ENCODE measurements at places on chromosomes 16 and 17.

DNA sequence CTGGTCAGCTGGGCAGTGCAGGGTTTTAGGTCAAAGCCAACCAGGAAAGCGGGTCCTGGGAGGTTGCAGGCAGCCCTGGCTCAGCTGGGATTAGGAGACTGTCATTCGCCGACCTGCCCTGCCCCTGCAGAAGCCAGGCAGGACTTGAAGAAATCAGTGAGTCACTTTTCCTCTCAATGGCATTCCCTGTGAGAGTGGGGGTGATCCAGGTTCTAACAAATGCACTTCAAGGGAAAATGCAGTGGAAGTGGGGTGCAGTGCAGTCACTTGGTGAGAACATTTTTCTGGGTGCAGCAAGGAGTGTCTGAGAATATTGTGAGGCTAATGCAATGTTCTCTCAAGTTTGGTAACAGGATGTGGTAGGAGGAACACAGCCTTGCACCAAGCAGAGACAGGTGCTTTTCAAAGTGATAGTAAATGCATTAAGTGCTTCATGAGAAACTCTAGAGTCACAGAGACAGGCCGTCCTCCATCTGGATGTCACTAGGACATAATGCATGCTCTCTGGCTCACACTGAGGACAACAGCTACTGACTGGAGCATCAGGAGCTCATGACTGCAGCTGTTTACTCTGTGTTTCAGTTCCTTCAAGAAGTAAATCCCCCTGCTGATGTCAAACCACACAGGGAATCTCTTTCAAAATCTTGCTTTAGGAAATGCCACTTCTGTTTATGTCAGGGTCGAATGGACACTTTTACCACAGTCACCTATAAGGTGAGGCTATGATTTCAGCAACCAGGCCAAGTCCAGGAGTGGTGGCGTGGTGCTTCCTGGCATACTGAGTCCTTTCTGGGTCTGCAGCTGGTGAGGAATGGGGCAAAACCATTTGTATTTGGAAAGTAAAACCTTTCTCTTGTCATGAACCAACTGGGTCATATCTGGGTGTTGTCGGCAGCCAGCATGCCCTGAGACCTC is 16.7 kb downstream of the CDK5R1 start:
- DNase-seq = no peak

DNA sequence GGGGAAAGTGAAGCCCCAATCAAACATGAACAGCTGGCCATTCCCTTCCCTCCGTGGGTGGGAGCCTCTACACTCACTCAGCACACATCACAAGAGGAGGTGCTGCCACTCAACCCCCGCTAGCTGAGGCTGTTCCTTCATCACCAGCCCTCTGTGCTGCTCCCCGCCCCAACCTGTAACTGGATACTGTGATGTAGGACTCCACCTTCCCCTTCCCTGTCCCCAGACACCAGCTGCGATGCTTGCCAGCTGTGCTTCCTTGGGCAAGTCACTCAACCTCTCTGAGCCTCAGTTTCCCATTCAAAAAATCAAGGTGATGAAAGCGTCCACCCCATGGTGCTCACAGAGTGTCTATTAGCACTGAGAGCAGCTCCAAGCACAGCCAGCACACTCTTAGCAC is 273.2 kb downstream of the MRTFB start:
- no peak for DNase-seq

DNA sequence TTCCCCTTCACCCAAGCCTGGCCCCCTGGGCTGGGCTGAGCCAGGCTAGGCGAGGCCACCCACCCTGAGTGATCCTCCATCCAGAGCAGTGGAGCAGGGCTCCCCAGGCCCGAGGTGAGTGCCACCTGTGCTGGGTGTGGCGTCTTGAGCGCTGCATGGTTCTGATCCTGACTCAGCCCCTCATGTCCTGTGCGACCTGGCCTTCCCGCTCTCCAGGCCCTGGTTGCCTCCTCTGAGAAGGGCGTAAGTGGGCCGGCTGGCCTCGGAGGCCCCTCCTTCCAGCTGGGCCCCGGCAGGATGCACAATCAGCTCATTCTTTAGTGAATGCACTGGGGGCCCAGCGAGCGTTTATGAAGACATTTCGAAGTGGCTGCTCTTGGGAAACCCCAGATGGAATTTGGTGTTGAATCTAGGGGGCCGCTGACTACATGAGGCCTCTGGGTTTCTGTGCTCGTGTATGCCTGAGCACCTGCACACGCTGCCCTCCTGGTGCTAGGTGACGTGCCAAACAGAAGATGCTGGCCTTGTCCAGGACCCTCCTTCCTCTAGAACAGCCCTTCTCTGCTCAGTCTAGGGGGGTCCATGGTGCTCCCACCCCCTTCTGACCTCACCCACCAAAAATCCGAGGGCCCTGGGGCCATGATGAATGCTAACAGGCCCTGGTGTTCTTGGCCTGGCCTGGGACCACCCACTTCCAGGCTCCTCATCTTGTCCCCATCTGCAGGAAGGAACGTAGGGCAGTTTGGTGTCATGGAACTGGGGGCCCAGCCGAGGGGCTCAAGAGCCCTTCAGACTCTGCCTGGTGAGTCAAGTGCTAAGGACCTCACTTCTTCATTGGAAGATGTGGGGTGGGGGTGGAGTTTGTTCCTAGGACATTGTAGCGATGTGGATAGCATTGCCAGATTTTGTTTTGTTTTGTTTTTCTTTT is 3.6 kb upstream of the TMEM92 start:
- no peak for DNase-seq

DNA sequence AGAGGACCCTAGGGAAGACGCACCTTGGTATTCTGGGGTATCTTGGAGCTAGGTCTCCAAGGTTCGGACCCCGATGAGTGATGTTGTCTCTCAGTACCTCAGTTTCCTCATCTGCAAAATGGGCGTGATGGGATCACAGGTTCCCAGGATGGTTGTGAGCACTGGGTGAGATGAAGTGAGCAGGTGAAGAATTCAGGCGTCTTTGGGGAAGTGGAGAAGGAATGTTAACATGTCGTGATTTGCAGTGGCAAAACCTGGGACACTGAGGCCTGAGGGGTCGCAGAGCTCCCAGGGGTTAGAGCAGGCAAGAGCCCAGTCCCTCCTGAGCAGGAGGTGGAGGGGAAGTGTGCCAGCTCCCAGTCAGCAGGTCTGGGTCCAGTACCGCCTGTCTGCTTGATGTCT is 215.1 kb upstream of the GSE1 start:
- DNase-seq = no peak

GRCh38 chr17:18278867-18279266 is 18.4 kb downstream of the MIEF2 start:
- DNase-seq = no peak

GRCh38 chr16:84357191-84357651 is 11.1 kb upstream of the ATP2C2 start:
- no peak for DNase-seq

- DNase-seq = no peak
Observed at GRCh38 chr16:25089351-25089750, 22.2 kb upstream of the LCMT1 start.

DNA sequence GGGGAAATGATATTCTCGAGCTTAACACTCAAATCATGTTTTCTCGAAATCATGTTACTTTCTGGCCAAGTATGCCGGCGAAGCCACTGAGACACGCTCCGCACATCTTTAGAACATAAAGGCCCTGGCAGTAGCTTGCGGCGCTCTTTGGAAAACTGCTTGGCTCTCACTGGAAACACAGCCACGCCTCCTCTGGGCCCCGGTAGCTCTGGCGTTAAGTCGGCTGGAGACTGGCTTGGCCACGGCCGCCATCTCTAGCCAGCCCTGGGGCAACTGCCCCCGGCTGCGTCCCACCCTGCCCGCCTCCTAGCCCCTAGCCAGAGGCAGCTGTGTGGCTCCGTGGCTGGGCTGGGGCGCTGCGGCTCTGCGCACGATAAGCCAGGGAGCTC is 9.2 kb upstream of the BAIAP2 start:
- no peak for DNase-seq

DNA sequence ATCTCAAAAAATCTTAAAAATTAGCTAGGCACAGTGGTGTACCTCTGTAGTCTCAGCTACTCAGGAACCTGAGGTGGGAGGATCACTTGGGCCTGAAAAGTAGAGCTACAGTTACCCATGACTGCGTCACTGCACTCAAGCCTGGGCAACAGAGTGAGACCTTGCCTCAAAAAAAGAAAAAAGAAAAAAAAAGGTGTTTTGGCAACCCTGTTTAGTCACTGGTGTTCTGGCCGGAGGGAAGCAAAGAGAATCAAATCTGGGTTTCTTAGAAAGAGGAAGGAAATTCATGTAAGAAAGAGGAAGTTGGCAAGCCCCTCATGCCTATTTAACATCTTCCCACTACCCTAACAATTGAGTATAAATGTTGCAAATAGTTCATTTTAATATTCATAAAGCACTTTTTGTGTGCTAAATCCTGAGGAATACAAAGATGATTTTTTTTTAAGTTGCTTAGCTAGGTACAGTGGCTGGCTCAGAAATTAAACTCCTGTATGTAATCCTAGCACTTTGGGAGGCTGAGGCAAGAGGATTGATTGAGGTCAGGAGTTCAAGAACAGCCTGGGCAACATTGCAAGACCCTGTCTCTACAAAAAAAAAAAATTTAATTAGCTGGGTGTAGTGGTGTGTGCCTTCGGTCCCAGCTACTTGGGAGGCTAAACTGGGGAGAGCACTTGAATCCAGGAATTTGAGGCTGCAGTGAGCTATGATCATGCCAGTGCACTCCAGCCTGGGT is 6.5 kb upstream of the USP32 start:
- DNase-seq = no peak

DNA sequence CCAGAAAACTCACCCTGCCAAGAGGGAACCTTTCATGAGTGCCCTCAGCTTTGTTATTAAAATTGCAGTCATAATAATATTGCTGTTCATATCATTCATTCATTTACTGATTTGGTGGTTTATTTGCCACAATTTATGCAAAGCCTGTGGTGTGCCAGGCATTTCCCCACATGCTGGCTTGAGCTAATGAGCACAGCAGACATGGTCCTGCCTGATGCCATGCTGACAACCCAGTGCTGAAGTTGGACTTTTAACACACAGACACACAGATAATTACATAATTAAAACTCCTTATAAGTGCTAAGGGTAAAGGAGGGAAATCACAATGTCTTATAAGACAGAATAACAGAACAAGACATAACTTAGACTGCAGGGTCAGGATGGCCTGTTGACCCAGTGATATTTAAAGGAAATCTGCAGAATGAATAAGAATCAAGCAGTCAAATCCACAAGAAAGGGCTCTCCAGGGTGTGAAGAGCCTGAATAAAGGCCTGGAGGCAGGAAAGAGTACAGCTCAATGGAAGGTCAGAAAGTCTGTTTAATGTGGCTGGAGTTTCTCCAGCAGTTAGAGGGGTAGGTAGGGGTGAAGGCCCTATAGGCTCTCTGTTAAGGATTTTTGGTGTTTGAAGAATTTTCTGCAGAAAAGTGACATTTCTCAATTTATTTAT is 196.9 kb upstream of the CDH11 start:
- DNase-seq = no peak

- peak; percentile 41 for DNase-seq
Observed at GRCh38 chr17:75877752-75878173, 618 bp downstream of the TRIM47 start.

- no peak for DNase-seq
Observed at GRCh38 chr16:17377360-17378324, 93.1 kb downstream of the XYLT1 start.

DNA sequence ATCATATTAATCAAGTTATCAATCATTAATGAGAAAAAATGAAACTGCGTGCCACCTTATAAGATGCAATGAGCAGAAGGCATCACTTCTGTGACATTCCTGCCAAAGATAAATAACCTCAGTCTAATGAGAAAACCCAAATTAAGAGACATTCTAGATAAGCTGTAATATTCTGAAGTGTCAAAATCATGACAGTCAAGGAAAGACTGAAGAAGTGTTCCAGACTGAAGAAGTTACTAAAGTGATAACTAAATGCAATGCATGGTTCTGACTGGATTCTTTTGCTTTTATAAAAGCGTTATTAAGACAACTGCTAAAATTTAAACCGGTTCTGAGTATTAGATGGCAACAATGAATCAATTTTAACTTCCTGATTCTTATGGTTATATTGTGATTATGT is 30.9 kb downstream of the BRIP1 start:
- DNase-seq = no peak

- DNase-seq = no peak
Observed at GRCh38 chr16:50234771-50235556, 31.4 kb upstream of the ADCY7 start.

- DNase-seq = no peak
Observed at GRCh38 chr16:12000032-12000431, 23.5 kb downstream of the SNX29 start.

DNA sequence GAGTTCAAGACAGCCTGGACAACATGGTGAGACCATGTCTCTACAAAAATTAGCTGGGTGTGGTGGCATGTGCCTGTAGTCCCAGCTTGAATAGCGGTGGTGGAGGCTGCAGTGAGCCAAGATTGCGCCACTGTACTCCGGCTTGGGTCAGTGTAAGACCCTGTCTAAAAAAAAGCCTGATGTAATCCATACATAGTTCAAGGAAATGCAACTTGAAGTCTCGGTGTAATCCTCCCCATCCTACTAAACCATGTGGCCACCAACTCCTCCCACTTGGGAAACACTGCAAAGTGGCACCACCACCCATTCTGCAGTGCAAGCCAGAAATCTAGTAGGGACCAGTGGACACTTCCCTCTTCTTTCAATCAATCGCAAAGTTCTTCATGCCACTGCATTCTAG is 5.4 kb upstream of the KPNB1 start:
- DNase-seq = no peak

- DNase-seq = no peak
Observed at GRCh38 chr16:69798466-69798865, 36.3 kb downstream of the WWP2 start.

DNA sequence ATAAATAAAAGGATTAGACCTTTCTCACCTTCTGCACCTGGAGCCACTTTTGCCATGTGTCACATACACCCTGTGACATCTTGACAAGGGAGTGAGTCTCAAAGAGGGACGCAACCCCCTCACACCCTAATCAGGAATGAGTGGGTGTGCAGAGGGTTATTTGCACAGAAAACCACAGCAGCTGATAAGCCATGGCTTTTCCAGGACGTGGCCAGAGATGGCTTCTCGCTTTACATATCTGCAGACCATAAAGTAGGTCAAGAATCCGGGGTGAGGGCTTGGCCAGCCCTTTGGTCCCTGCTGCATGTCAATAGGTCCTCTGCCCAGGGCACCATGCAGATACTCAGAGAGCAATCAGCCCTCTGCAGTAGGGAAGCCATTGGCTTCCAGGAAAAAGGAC is 2.4 kb upstream of the CD300LF start:
- no peak for DNase-seq

DNA sequence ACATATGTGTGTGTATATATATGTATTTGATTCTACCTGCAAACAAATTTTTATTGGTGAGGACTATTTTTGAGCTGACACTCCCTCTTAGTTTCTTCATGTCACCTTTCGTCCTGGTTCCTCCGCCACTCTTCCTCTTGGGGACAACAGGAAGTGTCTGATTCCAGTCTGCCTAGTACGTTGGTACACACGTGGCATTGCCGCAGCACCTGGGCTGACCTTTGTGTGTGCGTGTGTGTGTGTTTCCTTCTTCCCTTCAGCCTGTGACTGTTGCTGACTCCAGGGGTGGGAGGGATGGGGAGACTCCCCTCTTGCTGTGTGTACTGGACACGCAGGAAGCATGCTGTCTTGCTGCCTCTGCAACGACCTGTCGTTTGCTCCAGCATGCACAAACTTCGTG is 29.4 kb upstream of the CACNG5 start:
- DNase-seq = no peak

- no peak for DNase-seq
Observed at GRCh38 chr17:19342611-19343255, 19.8 kb downstream of the B9D1 start.

Data from NCI-H2227 treated with DMSO at 0.1 percent for 48 hours (cell line).